ENCODE measurements at places on chromosomes 3 and 15.

DNA sequence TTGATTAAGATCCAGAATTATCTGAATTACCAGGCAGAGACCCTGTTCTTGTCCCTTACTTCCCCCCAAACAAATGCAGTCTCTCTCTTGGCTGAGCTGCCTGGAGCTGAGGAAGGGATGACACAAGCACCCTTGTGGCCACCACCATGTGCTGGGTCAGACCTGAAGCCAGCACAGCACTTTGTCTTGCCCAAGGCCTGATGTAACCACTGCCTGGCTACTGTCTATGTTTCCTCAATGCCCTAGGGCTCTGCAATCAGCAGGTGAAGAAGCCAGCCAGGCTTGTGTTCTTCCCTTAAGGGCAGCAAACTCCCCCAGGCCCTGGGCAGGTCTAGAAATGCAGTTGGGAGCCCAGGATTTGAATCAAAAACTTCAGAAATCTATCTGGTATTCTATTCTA lies 15.8 kb upstream of the CASR start:
- no peak for DNase-seq

- DNase-seq = peak; percentile 51
Measured at GRCh38 chr3:196660381-196661166, 21.1 kb downstream of the NRROS start.

GRCh38 chr3:65928110-65928509 lies 110.6 kb downstream of the MAGI1 start:
- no peak for DNase-seq

GRCh38 chr15:67227431-67227830 lies 27.0 kb downstream of the AAGAB start:
- DNase-seq = no peak

- no peak for DNase-seq
Measured at GRCh38 chr15:77606142-77607034, 26.3 kb downstream of the LINGO1 start.

GRCh38 chr3:86723433-86723832 lies 267.5 kb downstream of the VGLL3 start:
- DNase-seq = no peak

DNA sequence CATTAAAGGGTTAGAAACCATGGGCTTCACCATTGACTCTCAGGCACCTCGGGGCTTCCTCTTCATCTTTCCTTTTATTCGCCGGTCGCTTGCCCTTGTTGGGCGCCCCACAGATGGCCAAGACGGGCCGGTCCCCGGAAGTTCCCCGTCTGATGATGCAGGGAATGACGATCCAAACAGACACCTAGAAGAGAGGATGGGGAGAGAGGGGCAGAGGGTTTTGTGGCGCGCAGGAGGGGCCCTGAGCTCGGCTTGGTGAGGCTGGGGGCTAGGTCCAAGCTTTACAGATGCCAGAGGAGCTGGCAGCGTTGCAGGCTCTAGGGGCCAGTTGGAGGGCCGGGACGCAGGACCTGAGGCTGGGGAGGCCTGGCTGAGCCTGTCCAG lies 532 bp upstream of the ESYT3 start:
- no peak for DNase-seq

GRCh38 chr3:68751888-68752287 lies 180.5 kb downstream of the TAFA4 start:
- DNase-seq = no peak

- no peak for DNase-seq
Measured at GRCh38 chr3:111531446-111531845, 10.6 kb upstream of the CD96 start.
